ENCODE measurements at places on chromosomes 3 and 15.

GRCh38 chr15:47301481-47301880, 415.8 kb upstream of the SEMA6D start:
- peak; percentile 71 for DNase-seq

- DNase-seq, result peak; percentile 37
These were observed 1006.6 kb upstream of the CFAP20DC start for GRCh38 chr3:60056404-60056803.

GRCh38 chr3:85171976-85172375, 213.2 kb downstream of the CADM2 start:
- no peak for DNase-seq

DNA sequence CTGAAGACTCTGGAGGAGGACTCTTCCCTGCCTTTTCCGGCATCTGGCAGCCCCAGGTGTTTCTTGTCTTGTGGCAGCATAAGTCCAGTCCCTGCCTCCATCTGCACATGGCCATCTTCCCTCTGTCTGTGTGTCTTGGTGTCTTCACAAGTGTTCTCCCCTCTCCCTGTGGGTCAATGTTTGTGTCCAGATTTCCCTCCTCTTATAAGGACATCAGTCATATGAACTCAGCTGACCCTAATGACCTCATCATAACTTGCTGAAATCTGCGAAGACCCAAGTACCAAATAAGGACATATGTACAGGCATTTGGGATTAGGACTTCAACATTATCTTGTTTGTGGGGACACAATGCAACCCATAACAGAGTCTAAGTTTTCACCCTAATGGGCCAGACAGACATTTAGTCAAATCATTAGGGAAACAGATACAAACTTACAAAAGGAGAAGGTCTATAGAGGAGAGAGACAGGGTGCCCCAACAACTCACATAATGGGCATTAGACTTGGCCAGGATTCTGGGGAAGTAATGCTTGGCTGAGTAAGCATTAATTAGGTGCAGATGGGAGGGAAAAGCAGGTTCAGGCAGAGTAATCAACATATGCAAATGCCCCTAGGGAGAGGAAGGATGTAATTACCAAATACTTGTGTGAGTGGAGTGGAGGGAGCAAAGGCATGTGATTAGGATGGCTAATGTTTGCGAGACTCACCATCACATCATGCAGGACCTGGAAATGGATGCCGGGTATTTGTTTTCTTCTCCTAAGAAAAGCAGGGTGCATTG, 372.8 kb upstream of the TBL1XR1 start:
- DNase-seq, result no peak

- DNase-seq, result no peak
These were observed 299.2 kb downstream of the ZPLD1 start for GRCh38 chr3:102733791-102734563.

DNA sequence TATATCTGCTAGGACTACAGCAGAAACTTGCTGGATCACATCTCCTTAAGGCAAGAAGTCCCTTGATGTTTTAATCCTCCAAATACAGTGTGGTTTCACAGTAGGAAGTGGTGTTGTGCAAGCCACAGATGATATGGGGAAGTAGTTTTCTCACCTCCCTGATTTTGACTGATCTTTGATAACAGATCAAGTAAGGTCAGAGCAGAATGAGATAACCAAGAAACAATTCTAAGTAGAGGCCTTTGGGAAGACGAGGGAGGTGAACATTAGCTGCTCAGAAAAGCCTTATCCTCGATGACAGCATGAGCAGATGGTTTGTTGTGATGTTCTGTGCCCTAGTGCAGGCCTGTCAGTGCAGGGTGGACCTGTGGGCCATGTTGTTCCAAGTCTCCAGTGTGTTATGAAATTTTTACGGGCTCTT, 61.3 kb downstream of the RIOX2 start:
- no peak for DNase-seq

DNA sequence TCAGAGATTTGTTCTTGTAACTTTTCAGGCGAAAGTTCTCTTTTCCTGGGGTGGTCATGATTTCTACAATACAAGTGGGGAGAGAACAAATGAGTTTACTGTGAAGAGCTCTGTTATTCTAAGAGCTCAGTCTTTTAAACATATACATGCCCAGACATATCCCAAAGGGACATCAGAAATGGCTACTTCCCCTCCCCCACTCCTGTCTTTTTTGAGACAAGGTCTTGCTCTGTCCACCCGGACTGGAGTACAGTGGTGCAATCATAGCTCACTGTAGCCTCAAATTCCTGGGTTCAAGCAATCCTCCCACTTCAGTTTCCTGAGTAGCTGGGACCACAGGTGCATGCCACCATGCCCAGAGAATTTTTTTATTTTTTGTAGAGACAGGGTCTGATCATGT, 18.2 kb downstream of the KPNA1 start:
- DNase-seq, result no peak

GRCh38 chr3:194908972-194909371, 223.3 kb downstream of the FAM43A start:
- DNase-seq, result no peak

DNA sequence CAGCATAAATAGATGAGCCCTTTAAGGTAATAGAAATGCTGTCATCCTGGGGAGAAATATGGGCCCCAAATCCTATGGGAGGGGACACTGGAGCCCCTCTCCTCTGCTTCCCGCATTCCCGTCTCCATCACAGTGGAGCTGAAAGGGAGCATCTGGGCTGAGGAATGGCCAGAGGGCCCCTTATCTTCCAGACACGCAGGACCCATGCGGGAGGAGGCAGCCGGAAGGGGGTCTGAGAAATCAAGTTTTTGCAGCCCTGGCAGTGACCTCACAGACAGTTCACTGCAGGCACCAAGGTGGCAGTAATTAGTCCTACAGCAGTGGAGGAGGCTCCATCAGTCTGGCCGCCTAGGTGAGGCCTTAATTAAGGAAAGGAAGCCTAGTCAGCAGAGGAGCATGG, 80.2 kb downstream of the RAB11A start:
- DNase-seq, result no peak

DNA sequence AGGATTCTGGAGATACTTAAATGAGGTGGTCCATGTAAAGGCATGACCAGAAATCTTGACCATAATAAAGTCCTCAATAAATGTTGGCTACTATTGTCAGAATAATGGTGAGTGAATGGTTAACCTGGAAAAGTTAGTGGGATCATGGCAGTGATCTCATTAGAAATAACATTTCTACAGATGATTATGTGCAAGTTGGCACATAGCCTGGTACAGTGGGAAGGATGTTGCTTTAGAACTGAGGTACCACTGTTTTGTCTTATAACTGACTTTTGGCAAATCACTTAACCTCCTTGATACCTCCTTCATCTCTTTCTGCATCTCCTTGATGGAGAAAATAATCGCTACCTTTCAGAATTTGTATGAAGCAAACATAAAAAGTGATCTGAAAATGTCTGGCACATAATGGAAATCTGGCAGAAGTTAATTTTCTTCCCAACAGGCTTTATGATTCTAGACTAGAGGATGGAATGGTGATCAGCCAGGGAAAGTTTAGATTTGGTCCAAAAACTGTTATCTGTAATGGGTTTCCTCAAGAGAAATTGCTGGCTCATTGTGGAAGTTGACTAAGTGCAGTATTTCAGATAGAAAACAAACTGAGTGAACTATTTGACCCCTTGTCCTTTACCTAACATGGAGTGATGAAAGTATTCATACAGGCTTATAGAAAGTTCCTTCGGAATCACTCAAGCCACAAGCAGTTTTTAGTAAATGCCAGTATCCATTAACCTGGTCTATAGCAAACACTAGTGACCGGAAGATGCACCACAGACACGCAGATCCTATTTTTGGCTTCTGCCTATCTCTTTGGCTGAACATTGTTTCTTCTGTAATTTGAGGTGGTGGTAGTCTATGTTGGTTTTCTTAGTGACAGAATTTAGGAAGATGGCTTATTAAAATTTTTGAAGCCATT, 449.6 kb upstream of the TGFBR2 start:
- no peak for DNase-seq

All from femur (tissue), 1 donor.